ENCODE measurements at places on chromosomes 2 and 18.
A peak's percentile ranks its signal among the peaks of the same experiment; 100 is the strongest.

- no peak for DNase-seq
Observed at GRCh38 chr18:10514082-10514481, 11.7 kb upstream of the NAPG start.

DNA sequence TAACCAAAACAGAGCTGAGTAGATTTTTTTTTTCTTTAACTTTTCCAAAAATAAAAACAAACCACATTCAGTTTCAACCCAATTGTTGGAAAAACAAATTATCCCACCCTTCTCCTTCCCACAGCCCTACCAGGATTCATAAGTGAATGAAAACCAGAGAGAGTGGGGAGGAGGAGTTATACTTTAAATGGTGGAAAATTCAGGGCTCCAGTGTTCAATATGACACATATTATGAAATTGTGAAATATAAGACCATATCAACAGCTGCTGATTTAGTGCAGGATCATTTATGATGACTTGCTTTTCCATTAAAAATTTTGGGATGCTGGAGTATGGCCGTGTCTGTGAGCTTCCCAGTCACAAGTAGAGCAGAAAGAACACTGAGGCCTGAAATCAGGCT is 26.7 kb downstream of the COLEC12 start:
- DNase-seq: no peak

GRCh38 chr2:84888401-84889276 is 7.8 kb upstream of the TRABD2A start:
- DNase-seq: peak; percentile 26

DNA sequence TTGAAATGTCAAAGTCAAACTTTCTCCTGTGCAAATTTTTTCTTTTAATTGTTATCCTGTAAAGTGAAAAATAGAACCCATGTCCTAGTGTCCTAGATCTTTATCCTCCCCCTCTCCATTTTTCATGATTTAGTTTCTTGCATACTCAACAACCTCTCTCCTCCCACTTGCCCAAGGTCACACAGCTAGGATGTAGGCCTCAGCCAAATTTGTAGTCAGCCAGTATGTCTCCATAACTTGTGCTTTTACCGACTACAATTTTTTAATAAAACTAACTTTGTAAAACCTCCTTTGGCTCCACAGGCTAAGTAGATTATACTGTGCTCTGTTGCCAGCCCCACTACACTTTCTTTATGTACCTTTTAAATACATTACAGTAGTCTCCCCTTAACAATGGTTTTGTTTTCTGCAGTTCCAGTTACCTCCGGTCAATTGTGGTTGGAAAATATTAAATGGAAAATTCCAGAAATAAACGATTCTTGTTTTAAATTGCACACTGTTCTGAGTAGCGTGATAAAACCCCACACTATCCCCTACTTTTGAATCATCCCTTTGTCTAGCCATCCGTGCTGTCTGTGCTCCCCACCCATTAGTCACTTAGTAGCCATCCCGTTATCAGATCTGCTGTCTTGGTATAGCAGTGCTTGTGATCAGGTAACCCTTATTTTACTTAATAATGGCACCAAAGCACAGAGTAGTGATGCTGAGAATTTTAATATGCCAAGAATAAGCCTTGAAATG is 22.8 kb downstream of the GULP1 start:
- no peak for DNase-seq

DNA sequence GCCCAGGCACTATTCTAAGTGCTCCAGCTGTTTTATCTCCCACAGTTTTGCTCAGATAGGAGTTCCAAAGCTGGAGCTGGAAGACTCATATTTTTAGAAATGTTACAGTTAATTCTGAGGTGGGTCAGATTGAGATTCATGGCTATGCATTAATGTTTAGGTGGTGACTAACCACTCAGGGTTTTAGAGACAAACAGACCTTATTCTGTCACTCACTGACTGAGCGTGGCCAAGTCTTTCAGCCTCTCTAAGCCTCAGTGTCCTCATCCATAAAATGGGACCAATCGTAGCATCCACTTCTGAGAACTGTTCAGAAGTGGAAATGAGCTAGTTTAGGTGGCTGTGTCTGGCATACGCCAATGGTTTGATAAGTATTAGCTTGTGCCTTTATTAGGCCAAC is 4.3 kb upstream of the CASP8 start:
- DNase-seq: no peak

GRCh38 chr2:174083843-174084458 is 118.8 kb upstream of the SP3 start:
- no peak for DNase-seq

- DNase-seq: no peak
Observed at GRCh38 chr18:6810191-6810590, 80.7 kb downstream of the ARHGAP28 start.

- DNase-seq: no peak
Observed at GRCh38 chr2:1162246-1162645, 211.6 kb downstream of the SNTG2 start.

- no peak for DNase-seq
Observed at GRCh38 chr2:154256136-154256535, 384.4 kb downstream of the GALNT13 start.

- no peak for DNase-seq
Observed at GRCh38 chr2:156199588-156199987, 132.9 kb downstream of the NR4A2 start.

GRCh38 chr18:60698901-60699300 is 326.3 kb upstream of the MC4R start:
- DNase-seq: no peak

DNA sequence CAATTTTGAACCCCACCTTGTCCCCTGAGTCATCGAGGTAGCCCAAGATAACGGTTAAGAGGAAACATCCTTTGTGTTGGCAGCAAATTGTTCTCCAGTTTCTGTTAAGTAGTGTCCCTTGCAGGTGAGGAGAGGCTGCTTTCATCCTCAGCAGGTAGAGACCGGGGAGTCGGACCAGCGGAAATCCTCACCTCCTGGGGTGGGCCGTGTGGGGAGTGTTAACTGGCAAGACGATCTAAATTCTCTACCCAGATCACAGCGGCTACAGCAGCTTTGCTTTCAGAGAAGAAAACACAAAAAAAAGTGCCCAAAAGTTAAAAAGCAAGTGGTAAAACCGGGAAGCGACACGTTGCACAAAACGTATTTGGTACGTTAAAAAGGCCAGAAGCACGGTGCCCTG is 63.2 kb downstream of the ADI1 start:
- no peak for DNase-seq

GRCh38 chr18:39406941-39407340 is 1841.3 kb upstream of the CELF4 start:
- DNase-seq: no peak

GRCh38 chr18:21897811-21898210 is 157.2 kb downstream of the MIB1 start:
- peak; percentile 61 for DNase-seq

DNA sequence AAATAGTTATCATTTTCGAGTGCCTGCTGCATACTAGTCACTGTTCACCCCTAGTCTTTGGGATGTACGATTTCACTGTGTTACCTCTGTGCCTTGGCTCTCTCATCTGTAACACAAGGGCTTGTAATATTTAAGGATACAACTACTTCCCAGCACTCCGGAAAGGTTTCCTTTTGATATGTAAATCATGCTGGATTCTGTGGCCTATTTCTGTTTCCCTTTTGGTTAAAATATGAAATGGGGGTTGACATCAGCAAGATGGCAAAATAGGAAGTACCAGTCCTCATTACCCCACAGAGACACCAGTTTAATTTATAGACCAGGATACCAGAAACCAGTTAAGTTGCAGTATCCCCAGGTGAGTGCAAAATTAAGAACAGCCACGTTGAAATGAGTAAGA is 23.5 kb downstream of the PSMG2 start:
- no peak for DNase-seq

DNA sequence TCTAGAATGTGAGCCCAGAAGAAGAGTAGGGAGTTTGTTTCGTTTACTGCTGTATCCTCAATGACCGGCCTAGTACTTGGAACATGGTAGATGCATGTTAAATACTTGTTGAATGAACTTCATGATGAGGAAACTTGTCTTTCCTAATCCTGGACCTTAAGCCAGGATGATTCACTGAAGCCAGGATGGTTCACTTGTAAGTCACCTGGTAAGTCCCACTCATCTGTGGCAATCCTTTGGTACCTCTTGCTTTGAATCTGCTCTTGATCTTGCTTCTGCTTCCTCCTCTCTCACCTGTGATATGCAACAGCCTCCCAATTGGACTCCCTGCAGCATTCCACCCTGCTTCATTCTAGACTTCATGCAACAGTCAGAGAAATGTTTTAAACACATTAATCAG is 43.6 kb downstream of the QPCT start:
- no peak for DNase-seq

GRCh38 chr2:182713601-182714000 is 2.5 kb upstream of the DNAJC10 start:
- no peak for DNase-seq

DNA sequence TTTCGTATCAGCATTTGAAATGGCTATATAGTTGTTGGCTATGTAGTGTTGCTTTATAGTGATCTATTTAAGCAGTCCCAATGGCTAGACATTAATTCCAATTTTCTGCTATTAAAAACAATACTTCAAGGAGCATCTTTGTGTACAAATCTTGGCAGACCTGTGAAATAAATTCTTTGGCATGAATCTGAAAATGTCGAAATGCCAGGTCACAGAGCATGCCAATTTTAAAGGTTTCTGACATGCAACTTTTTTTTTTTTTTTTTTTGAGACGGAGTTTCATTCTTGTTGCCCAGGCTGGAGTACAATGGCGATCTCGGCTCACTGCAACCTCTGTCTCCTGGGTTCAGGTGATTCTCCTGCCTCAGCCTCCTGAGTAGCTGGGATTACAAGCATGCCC is 26.8 kb upstream of the CABLES1 start:
- no peak for DNase-seq

DNA sequence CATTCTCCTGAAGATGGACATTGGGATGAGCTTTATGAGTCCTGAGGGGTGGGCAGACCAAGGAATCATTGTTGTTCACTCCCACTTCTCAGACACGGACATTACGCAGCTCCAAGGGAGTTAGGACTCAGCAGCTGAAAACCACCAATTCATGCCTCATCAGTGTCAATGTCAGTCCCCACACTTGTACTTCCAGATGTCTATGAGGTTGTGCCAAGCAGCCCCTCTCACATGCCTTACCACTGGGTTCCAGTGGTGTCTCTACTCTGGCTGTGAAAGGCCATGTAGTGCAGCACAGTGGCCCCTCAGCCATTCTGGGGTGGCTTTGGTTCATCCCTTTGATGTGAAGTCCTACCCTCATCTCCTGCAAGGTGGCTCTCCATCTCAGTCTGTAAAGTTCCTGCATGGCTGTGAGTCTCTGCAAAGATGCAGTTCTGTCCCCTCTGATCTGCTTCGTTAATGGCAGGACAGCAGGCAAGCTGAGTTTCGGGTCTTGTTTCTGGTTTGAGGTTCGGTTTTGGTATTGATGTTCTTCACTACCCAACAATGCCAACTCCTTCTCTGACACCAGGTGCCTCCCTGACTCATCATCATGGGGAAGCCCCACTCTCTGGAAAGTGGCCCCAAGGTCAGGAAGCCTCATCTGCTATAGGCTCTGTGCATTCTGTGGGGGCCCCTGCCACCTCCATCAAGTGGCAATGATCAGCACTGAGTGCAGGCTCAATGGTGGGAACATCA is 14.0 kb upstream of the COL6A3 start:
- DNase-seq: no peak

All from ecto neural progenitor cell (in vitro differentiated cells).